MV-4-11 (cell line): ENCODE measurements at places on chromosomes 1 and 21.

DNA sequence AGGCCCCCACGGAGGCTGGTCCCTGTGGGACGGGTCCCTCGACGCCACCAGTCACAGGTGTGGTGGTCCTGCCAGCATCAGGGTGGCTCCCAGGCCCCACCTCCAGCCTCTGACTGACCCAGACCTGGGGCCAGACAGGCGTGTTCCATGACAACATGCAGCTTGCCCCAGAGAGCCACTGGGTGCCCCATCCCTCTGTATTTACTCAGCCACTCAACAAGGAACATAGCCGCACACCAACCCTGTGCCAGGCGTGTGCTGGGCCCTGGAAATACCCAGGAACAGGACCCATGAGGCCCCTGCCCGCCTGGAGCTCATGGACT lies 65.4 kb downstream of the MATN1 start:
- DNase-seq = no peak

DNA sequence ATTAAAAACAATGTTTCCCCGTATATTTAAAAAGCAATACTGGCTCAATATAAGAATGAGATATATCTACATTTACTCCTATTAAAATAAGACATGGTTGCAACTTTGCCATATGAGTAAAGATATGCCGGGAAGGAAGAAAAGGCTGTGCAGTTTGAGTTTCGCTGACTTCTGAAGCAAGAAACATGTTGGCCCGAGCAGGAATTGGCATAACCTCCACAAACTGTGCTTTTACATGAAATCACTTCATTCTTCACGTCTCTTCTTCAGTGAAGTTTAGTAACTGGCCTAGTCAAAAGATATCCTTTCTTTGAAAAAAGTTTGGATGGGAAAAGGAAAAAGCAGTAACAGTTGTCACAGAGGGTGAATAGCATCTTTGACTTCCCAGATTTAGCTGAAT lies 342.0 kb downstream of the PBX1 start:
- no peak for DNase-seq

DNA sequence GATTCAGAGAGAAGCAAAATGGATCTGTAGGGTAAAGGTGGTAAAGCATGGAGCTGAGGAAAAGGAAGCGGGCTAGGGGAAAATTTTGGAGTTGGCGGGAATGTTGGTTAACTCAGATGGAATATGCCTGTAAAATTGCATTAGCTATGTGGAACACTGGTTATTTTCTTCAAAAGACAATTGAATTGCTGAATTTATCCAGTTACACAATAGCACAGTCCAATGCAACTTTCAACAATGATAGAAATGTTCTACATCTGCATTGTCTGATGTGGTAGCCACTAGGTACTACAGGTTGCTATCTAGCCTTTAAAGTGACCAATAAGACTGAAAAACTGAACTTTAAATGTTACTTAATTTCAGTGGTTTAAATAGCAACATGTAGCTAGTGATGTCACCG lies 315.2 kb downstream of the ASTN1 start:
- no peak for DNase-seq

- DNase-seq = peak; percentile 47
Observed at GRCh38 chr1:36128126-36128904, 3.3 kb upstream of the COL8A2 start.

- DNase-seq = no peak
Observed at GRCh38 chr21:36587388-36587787, 107.5 kb upstream of the CLDN14 start.

DNA sequence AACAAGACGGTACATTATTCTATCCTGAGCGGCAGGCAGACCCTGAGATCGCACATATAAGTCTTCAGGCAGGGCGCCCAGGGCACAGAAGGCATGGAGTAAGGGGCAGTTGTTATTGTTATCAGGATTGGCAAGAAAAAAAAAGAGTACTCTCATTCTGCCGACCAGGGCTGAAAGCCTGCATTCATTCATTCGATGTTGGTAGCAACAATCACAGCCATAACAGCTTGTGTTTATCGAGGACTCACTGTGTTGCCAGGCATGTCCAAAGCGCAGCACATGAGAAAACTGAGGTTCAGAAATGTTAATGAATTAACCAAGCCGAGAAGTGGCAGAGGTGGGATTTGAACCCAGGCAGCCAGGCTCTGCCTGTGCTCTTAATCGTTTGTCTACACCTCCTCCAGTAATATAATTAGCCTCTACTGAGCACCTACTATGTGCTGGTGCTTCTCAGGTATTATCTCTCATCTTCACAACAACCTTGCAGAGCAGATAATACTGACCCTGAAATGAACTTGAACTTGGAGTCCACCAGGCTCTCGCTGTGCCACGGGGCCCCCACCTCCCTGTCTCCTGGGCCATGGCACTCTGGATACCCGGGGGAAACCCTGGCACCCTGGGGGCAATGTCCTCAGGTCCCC lies 56.2 kb downstream of the TAS1R2 start:
- DNase-seq = no peak

- DNase-seq = no peak
Observed at GRCh38 chr1:95889400-95889799, 655.4 kb downstream of the RWDD3 start.

- no peak for DNase-seq
Observed at GRCh38 chr1:169523904-169524303, 38.2 kb upstream of the SLC19A2 start.

- no peak for DNase-seq
Observed at GRCh38 chr1:93692451-93692861, 10.8 kb upstream of the BCAR3 start.

GRCh38 chr1:85612704-85613361 lies 32.3 kb downstream of the CCN1 start:
- no peak for DNase-seq

GRCh38 chr1:235513495-235514366 lies 9.5 kb upstream of the B3GALNT2 start:
- peak; percentile 61 for DNase-seq

DNA sequence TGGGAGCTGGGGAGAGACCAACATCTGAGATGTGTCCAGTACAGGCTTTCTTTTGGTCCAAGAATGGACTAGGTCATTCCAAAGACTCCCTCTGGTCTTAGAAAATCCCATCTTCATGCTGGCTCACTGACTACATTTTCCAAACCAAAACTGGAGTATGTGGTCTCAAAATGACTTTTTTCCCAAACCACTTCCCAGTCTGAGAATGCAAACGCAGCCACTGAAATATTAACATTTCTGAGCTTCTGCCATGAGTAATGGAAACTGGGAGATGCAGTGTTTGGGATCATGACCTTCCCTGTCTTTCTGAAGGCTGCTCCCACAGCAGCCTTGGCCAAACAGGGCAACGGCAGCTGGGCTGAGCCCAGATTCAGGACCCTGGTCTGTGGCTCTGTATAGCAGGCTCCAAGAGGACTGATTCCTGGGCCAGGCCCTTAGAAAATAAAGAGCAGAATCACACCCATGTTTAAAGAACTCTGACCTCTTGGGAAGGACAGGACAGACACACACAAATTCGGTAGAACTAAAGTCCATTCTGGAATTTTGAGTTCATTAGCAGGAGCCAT lies 62.1 kb upstream of the CNTN2 start:
- no peak for DNase-seq

GRCh38 chr1:100463791-100464424 lies 74.0 kb upstream of the GPR88 start:
- peak; percentile 93 for DNase-seq

GRCh38 chr1:116769104-116769452 lies 14.8 kb downstream of the CD2 start:
- DNase-seq = no peak

DNA sequence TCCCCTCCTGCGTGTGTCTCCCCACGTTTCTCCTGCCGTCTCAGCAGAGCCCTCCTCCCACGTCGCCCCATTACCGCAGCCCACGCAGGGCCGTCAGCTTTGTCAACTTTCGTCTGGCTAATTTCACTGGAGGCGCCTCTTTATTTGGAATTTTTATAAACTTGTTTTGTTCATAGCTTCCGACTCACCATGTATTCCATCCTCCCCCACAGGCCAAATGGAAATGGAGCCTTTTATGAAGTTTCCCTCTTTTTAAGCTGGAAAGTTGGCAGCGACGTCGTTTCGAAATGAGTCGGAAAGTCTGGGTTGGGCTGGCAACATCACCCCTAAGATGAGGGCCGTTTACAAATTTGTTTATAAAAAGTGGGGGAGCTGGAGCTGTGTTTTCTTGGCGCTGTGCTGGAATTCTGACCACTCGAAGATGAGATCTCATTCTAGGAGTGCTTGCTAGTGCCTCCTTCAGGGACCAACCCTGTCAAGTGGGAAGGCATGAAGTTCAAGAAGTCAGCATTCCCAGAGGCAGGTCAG lies 23.7 kb upstream of the SLC45A1 start:
- no peak for DNase-seq

DNA sequence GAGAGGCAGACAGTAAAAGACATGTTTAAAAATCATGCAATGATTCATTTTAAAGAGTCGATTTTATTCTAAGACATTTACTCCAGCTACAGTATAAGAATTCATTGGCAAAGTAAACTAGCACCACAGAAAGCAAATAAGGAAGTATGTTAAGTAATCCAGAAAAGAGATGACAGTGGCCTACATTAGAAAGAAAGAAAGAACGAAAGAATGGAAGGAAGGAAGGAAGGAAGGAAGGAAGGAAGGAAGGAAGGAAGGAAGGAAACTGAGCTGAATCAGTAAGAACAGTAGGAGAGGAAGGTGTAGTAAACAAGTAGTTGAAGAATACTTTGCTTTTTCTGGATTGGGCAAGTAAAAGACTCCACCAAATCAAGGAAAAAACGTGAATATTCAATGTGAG lies 62.2 kb downstream of the ZZZ3 start:
- DNase-seq = peak; percentile 22

- DNase-seq = no peak
Observed at GRCh38 chr1:30668024-30668423, 55.4 kb downstream of the MATN1 start.

DNA sequence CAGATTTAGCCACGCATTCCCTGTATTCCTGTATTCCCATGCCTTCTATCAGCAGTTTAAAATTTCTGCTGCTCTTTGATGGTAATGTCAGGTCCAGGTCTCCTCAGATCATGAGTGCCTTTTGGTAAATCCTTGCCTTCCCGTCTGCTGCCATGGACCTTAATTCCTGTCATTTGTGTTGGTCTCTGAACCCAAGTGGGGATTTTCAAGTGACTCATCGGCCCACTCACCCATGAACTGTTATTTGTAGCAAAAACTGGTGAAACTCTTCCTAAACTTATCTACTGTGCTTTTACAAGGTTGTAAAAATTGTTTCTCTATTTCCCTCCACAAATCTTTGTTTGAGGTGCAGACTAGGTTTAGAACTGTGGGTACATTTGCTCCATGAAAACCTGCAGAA lies 47.4 kb downstream of the ACTN2 start:
- DNase-seq = no peak

- no peak for DNase-seq
Observed at GRCh38 chr1:227779685-227780084, 35.8 kb upstream of the PRSS38 start.

- DNase-seq = no peak
Observed at GRCh38 chr1:232403017-232403714, 226.8 kb downstream of the SIPA1L2 start.

DNA sequence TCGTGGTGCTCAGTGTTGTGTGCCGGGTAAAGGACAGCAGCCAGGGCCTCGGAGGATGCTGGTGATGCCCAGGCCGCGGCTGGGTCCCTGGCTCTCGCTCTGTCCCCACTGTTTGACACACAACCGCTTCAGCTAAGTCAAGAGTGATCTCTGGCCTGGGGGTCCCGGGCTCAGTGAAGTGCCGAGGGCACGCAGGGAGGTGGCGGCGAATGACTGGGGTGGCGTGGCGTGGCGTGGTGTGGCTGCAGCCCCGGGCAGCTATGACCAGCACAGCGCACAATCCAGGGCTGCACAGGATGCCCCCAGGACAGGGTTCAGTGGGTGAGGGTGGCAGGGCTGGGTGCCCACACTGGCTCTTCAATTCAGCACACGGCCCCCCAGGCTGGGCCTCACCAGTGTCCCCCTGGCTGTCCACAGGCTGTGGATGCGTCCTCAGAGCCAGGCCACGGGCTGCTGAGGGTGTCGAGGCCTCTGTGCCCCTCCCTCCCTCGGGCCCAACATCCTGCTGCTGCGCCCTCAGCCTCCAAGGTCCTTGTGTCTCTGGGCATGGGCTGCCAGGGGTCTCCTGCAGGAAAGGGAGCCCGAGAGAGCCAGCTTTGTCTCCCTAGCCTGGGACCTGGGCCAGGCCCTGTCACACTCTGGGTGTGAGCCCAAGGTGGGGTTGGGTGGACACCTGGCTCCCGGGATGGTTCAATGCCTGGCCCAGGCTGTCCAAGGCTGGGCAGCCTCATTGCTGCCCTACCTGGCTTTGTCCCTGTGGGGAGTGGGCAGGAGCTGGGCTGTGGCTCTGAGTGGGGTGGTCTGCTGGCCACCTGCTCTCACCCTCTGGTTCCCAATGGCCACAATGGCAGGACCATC lies 12.0 kb upstream of the SKI start:
- DNase-seq = no peak

DNA sequence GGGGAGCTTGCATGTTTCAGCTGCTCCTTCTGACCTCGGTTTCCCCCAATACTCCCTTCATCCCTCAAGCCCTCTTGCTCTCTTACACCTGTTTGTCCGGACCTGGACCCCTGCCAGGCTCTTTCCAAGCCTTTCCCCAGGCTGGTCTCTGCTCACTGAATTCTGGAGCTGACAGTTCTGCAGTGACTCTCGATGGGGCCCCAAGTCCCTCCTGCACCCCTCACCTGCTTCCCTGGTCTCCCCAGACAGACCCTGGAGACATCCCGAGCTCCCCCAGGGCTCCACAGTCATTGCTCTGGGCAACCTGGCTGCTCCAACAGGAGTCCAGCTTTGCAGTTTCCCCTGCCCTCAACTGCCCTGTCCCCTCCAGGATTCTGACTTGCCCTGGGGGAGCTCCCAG lies 198.6 kb downstream of the GRIK3 start:
- no peak for DNase-seq

DNA sequence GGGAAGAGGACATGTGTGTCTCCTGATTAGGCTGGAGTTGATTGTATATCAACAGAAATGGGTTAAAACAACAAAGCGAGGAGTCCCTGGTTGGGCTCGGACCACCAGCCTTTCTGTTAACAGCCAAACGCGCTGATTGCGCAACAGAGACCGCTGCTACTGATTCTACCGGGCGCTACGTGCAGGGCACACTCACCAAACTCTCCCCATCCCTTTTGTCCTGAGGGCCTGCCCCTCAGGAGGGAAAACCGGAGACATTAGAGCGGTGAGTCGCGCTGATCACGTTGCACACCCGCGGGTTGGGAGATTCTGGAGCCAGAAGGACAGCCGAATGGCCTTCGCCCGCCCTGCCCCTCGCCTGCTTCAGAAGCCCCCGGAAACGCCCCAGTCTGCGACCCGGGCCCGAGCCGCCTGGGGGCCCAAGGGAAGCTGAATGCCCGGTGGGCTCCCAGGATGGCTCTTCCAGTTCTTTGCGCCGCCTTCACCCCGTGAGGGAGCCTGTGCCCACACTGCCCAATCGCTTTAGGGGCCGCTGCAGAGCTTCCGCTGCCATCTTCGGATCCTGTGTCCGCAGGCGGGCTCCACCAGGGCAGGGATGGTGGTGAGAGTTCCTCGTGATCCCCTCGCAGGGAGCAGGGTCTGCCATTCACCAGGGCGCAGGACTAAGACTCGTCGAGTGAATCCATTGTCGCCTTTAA lies 165.4 kb upstream of the NBPF11 start:
- no peak for DNase-seq

- DNase-seq = no peak
Observed at GRCh38 chr1:172220376-172220775, 200.1 kb upstream of the C1orf105 start.

GRCh38 chr1:39562886-39563285 lies 13.7 kb downstream of the PABPC4 start:
- no peak for DNase-seq
